ENCODE measurements at places on chromosomes 6 and 20.

DNA sequence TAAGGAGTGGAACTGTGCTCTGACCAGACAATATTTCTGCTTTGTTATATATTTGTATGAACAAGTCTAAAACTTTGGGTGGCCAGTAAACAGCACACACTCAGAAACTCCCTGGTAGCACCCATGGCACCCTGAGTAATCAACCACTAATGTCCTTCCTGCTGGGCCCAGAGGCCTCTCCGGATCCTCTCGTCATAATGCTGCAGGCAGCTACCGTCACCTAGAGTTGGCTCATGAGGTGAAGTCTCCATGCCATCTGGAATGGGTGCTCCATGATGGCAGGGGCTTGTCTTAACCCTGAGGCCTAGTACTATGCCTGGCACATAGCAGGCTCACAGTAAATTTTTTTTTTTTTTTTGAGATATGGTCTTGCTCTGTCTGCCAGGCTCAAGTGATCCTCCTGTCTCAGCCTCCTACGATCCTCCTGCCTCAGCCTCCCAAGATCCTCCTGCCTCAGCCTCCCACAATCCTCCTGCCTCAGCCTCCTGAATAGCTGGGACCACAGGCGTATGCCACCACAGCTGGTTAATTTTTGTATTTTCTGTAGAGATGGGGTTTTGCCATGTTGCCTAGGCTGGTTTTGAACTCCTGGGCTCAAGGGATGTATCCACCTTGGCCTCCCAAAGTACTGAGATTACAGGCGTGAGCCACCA lies 3.0 kb upstream of the SDCBP2 start:
- no peak for DNase-seq

DNA sequence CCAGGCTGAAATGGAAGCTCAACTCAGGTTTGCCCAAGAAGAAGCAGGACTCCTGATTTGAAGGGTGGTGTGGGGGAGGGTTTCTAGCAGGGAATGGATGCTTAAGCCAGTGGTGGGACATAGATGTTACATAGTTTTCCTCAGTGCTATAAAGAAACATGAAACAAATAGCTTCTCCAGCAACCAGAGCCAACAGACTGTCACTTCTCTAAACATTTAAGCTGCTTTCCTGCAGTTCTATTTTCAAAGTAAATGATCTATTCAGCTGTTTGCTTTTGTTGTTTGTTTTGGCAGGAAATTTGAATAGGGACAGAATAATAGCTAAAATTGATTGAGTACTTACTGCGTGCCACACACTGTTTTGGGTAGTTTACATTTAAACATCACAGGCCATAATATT lies 169.0 kb downstream of the UST start:
- DNase-seq = no peak

DNA sequence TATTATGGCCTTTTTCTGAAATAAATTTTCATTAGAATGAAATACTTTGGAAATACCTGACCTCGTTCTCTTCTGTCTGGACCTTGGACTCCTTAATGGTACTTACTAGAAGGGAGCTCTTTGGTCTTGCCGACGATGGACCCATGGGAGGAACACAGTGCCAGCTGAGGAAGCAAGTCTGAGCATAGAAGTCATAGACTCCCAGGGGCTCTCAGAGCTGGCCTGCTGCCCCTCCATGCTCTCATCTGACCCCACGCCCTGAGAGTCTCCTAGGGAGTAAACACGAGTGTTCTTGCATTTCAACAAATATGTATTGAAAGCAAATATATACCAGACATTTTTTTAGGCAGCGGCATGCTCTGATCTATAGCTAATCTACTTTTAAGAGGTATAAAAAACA lies 87.8 kb downstream of the PLEKHG1 start:
- no peak for DNase-seq

GRCh38 chr20:35226126-35226883 lies at the start of gene MMP24:
MMP24 (plus strand) TSS chr20:35226690; CDS start chr20:35226739, 49 bp downstream.
- no peak for DNase-seq

Data from CD8-positive, alpha-beta T cell (primary cell).